ENCODE measurements at places on chromosomes 3 and 15.

DNA sequence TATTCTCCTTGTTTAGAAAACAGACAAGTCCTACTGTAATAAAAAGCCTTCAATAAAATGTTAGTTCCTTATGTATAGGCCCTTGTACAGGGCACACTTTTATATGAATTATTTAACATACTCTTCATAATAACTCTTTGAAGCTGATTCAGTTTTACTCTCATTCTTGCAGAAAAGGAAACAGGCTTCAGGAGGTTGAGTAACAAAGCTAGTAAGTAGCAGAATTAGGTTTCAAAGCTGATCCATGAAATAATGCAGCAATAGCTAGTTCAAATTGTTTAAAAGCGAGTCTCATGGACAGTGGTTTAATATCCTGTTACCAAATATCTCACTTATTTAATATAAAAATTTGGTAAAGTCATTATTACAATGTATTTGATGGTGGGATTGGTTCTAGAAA is 25.0 kb downstream of the TCF12 start:
- no peak for DNase-seq

DNA sequence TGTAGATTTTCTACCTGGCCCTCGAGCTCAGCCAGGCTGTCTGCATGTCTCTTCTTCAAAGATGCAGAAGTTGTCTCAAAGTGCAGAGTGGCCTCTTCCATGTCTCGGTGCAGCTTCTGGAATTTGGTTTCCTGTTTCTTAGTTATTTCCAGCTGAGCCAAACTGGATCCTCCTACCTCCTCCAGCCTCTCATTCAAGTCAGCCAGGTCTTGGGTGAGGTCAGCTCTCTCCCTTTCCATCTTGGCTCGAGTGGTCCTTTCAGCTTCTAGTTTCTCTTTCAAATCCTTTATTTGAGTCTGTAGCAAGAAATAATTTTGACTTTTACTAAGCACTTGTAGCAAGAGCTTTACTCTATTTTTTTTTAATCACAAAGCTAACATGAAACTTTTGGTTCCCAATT is 81.8 kb downstream of the MYH15 start:
- no peak for DNase-seq

GRCh38 chr15:97875513-97876280 is 84.8 kb upstream of the ARRDC4 start:
- no peak for DNase-seq

DNA sequence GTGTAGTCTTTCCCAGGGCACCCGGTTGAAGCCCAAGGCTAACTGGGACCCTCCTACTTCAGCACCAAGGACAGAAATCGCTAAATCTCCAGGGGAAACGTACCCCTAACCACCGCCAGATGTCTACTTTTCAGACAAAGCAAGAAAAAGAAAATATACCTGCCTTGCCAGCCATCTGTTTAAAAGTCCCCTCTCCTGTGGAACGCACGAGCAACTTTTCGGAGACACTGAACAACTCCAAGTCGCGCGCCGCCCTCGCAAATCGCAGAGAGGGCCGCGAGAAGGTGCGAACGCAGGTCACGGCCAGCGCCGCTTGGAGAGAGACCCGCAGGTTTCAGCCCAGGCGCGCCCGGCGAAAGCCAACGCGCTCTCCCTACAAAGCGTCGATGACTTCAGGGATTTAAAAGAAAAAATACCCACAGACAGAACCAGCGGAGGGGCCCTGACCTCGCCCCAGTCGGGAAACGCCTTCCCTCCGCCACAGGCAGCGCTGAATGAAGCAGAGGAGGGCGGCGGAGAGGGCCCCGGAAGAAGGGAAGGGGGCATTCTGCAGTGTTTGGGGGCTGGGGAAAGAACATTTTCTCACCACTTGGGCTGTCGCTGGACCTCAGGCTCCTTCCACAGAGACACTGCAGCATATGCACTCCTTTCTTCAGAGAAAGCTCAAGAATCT is 213.1 kb downstream of the FGF12 start:
- DNase-seq: peak; percentile 77

DNA sequence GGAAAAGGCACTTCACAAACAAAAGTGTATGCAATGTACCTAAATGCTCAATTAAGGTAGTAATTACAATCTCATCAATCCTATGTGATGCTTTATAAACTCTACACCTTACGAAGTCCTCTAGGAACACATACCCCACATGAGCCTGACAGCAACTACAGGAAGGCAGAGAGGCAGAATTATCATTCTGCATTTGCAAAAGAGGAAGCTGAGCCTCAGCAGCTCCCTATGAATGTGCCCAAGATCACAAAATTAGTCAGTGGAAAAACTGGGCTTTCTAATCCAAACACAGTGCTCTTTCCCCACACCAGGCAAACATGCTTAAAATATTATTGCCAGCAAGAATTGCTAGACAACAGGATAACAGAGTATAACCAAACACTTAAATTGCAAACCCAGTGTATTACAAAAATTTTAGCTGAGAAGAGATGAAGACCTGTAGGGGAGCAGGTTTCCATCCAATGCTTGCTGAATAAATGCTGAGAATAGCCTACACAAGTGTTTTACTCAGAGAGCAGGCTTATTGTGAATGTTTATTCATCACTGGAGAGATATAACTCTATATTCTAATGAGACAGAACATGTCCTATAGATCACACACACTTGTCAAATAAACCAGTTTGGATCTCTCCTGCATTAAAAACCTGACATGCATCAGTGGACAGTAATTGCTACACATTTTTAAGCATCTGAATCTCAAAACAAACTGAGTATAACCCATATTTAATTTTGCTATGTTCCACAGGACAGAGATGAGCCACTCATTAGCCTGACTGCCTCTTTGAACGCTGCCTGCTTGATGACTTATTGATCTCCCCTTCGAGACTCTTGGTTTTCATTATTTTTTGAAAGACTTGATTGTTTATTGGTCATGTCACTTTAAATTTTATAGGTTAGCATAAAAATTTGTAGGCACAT is 62.2 kb downstream of the PLCH1 start:
- no peak for DNase-seq

- no peak for DNase-seq
Observed at GRCh38 chr3:165855581-165855980, 18.4 kb upstream of the BCHE start.

DNA sequence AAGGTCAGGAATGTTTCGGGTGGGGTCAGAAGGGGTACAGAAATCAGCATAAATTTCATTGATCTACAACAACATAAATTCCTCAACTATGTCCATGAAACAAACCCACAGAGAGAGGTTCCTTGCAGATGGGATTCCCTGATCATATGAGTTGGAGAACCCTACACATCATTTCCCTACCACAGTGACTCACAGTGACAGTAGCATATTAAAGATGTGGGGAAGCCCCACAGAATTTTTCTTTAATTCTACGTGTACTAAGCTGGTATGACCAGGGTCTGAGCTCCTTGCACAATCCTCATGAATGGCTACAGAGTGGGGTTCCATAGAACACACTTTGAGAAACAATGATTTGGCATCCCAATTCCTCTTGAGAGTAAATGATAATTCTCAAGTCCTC is 116.9 kb upstream of the RAD18 start:
- DNase-seq: no peak

- no peak for DNase-seq
Observed at GRCh38 chr15:68691705-68692104, 112.9 kb downstream of the CORO2B start.

- no peak for DNase-seq
Observed at GRCh38 chr15:76495487-76495886, 158.9 kb downstream of the ISL2 start.

DNA sequence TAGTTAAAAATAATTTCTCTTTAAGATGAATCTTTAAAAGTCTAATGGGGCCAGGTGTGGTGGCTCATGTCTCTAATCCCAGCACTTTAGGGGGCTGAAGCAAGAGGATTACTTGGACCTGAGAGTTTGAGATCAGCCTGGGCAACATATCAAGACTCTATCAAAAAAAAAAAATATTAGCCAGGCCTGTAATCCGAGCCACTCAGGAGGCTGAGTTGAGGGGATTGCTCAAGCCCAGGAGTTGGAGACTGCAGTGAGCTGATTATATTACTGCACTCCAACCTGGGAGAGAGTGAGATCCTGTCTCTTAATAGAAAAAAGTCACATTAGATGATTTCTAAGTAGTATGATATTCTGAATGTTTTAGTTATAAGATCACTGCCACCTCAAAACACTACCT is 322.0 kb upstream of the MANF start:
- no peak for DNase-seq

DNA sequence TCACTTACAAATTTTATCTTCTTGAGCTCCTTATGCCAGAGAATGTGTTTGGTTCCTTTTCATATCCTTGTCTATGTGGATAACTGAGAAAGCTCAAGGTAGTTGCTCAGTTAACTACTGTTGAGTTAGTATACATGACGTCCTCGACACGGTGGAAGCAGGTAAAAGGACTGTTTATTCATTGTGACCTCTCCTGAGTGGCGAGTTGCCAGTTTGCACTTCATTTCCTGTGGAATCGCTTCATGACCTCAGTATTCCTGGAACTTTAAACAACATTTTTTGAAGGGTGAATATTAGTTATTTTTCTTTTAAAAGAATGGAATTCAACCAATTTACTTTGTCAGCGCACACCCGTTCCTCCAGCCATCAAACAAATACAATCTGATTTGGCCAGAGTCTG is 1.2 kb upstream of the TPRG1 start:
- DNase-seq: no peak

GRCh38 chr3:48299746-48300712 is 33.4 kb downstream of the SPINK8 start:
- peak; percentile 11 for DNase-seq

GRCh38 chr3:196712514-196713413 is 587 bp downstream of the PIGX start:
- peak; percentile 89 for DNase-seq

DNA sequence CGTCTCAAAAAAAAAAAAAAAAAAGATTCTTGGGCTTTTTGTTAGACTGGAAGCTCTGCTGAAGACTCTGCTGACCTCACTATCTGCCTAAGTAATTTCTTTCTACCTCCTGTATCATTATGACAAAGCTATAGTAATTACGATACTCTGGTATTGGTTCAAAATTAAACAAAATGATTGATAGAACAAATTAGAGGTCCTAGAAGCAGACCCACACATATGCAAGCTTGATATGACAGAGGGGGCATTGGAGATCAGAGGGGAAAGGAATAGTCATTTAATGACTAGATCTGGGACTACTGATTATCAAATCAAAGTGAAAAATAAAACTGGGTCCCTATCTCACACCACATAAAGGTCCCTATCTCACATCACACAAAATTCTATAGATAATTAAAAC is 21.9 kb upstream of the AP3B2 start:
- no peak for DNase-seq

GRCh38 chr3:50926868-50927267 is 252.1 kb downstream of the DOCK3 start:
- DNase-seq: no peak
